Hematopoietic multipotent progenitor cell (in vitro differentiated cells): ENCODE measurements at places on chromosomes 4 and X. TPM values are rescaled to one million over a fixed set of nuclear protein-coding genes. Genes with fewer than 3 reads are reported as not detected.

MAGEA4 gene
- total RNA-seq, result not detected

STATH gene
- not detected for total RNA-seq

GAGE12H gene
- total RNA-seq, result not detected

GC gene
- not detected for total RNA-seq

MAOB gene
- under 0.01 TPM for total RNA-seq

PLS3 gene
- total RNA-seq, result 5.1 TPM

SHROOM4 gene
- total RNA-seq, result 2.4 TPM

ASB9 gene
- total RNA-seq, result 27.2 TPM

STARD8 gene
- 8.9 TPM for total RNA-seq

HERC5 gene
- 6.5 TPM for total RNA-seq

RTL3 gene
- not detected for total RNA-seq

PGAM4 gene
- not detected for total RNA-seq

DNA sequence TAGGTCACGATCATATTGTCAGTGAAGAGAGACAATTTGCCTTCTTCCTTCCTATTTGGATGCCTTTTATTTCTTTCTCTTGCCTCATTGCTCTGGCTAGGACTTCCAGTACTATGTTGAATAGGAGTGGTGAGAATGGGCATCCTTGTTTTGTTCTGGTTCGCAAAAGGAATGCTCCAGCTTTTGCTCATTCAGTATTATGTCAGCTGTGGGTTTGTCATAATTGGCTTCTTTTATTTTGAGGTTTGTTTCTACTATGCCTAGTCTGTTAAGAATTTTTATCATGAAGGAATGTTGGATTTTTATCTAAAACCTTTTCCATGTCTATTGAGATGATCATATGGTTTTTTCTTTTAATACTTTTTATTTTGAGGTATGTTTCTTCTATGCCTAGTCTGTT is 152.3 kb upstream of the MAD2L1 start:
- DNase-seq, result no peak

DNA sequence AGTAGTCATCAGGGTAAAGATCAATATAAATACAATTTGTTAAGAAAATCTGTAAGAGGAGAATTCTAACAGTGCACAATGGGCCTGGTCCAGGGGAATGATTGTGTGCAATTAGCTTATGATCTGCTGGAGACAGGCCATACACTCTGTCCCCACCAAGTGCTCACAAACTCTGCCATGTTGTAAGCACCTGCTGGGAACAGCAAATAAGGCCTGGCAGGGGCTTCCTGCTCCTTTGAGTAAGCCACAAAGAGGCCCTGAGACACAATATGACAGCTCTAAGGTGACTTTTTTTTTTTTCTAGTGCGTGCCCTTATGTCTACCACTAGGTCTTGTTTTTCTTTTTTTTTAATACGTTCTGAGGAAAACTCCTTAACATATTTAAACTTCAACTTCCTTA is 866.3 kb upstream of the PCDH7 start:
- no peak for DNase-seq

DNA sequence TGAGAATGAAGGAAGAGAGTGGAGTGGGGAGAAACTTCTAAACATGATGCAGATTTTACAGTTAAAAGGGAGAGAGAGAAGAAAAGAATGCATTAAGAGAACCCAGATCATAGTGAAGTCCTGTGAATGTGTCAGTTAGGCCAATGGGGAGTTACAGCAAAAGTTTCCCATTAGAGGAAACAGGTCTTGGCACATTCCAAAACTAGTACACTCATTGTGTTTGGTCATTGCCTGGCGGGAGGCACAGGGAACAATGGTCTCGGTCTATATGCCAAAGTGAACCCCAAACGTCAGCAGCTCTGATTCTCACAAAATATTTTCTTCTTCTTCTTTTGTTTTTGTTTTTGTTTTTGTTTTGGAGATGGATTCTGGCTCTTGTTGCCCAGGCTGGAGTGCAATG is 284.5 kb upstream of the CTSO start:
- DNase-seq, result no peak

DNA sequence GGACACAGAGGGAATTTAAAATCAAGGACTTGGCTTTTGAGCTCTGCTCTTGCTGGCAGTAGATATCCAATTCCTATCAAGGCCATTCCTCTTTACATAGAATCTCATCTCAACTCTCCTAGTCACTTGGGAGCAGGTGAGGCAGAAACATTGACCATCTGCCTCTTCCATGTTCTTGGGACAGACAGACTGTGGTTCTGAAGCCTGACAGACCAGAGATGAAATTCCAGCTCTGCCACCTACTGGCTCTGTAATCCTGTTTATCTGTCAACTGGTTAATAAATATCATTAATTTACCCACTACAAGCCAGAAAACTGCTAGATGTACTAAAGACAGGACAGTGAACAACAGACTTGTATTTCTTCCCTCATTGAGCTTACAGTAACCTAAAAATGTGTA is 300.8 kb downstream of the ADGRL3 start:
- DNase-seq, result no peak

DNA sequence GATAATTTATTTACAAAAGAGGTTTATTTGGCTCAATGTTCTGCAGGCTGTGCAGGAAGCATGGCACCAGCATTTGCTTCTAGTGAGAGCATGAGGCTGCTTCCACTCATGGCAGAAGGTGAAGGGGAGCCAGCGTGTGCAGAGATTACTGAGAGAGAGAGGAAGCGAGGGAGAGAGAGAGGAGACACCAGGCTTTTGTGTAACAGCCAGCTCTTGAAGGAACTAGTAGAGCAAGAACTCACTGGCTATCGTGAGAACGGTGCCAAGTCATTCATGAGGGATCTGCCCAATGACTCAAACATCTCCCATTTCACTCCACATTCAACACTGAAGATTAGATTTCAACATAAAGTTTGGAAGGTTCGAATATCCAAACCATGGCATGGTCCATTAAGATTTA is 12.7 kb downstream of the GUCY1A1 start:
- DNase-seq, result no peak

DNA sequence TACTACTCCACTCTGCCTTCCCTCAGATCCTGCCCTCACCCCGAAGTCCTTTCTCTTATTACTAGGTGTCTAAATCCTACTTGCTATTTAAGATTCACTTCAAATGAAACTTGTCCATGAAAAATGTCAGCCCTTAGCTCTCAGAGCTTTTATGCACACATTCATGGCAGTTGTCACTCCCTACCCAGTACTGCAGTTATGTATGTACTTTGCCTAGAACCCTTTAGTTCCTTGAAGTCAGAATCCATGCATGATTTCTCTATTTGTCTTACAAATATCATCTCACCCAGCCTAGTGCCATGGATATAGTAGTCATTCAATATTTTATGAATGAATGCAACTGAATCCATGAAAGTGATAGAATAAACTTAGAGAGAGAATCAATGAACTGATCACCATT is 3.3 kb upstream of the EPGN start:
- no peak for DNase-seq

GRCh38 chr4:79253924-79254323 is 71.9 kb downstream of the NAA11 start:
- no peak for DNase-seq

DNA sequence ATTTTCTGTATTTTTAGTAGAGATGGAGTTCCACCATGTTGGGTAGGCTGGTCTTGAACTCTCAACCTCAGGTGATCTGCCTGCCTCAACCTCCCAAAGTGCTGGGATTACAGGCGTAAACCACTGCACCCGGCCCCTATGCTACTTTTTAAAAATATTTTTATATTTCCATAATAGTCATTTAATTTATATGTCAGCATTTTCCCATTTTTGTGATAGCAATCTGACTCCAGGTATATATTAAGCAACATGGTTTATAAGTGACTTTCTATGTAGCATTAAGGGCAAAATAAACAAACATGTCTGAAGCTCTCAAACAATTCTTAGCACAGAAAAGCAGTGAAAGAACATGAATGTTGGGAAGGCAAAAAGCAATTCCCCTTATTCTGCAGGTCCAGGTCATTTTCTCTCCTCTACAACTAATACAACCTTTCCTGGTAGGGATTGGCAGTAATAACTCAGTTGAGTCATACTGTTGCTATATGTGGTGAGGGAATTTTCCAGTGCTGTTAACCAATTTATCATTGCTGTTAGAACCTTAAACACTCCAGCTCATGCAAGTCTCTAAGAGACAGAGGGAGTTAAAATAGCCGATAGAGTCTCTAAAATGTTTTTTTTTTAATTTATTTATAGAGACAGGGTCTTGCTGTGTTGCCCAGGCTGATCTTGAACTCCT is 24.0 kb downstream of the SMIM14 start:
- DNase-seq, result no peak

DNA sequence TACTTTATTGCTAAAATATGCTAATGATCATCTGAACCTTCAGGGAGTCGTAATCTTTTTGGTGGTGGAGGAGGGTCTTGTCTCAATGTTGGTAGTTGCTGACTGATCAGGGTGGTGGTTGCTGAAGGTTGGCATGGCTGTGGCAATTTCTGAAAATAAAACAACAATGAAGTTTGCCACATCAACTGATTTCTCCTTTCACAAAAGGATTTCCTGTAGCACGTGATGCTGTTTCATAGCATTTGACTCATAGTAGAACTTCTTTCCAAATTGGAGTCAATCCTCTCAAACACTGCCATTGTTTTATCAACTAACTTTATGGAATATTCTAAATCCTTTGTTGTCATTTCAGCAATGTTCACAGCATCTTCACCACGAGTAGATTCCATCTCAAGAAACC is 19.3 kb downstream of the DDIT4L start:
- no peak for DNase-seq

DNA sequence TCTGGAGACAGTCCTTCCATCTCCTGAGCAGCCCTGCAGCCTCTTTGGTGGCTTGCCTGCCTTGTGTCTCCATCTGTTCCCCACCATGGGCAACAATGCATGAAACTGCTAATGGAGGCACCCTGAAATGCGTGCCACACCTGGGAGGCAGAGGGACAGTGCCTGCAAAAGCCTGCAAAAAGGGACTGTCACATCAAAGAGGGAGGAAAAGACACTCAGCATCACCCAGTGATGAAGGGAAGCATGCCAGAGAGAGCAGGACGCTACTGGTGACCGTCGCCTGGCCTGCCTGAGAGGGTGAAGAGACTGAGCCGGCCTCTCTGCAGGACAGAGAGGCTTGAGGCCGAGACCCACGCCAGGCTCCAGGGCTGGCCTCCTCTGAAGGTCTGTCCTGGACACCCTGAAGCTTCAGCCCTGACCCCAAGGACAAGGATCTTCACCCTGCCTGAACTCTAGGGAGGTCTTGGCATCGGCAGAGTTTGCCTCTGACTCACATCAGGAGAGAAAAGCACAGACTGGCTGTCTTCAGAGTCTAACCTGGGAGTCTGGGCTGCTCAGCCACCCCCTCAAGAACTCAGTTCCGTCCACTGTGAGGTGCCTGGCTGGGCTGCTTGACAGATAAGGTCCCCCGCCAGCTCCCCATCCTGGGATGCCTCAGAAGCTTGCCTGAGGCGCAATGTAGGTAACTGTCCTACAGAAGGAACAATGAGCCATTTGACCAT is 8.1 kb downstream of the ACSL1 start:
- no peak for DNase-seq

DNA sequence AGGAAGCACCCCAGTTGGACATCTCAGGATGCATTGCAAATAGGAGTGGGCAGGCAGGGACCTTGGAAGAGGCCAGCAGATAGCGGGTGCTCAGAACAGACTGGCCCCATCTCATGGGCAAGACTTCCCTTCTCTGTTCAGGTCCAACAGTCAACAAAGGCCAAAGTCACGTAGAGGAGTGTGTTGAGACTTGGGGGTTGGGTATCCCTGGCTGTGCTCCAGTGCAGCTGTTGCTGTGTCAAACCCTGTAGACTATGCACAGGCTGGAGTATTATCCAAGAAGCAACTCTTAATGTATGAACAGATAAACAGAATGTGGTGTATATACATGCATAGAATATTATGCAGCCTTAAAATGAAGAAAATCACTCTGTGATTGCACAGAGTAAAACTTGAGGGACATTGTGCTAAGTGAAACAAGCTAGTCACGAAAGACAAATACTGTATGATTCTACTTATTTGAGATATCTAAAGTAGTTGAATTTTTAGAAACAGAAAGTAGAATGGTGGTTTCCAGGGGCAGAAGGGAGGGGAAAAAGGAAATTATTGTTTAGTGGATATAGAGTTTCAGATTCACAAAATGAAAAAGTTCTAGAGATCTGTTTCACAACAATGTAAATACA is 192.1 kb upstream of the LCORL start:
- no peak for DNase-seq

- no peak for DNase-seq
Observed at GRCh38 chr4:118035309-118035708, 1.0 kb downstream of the NDST3 start.

GRCh38 chr4:157840034-157840433 is 332.8 kb downstream of the GASK1B start:
- no peak for DNase-seq

DNA sequence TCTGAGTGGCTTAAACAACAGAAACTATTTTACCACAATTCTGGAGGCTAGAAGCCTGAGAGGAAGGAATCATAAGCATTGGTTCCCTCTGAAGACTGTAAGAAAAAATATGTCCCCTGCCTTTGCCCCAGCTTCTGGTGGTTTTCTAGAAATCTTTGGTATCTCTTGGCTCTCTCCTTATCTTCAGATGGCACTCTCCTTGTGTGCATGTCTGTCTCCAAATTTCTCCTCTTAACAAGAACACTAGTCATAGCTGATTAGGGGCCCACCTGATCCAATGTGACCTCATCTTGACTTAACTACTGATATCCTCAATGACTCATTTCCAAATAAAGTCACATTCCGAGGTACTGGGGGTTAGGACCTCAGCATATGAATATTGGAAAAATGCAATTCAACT is 635.0 kb upstream of the NR3C2 start:
- DNase-seq, result no peak

- DNase-seq, result no peak
Observed at GRCh38 chr4:27666943-27667342, 806.3 kb downstream of the STIM2 start.

GRCh38 chr4:14234307-14234706 is 606.8 kb upstream of the BOD1L1 start:
- no peak for DNase-seq

GRCh38 chr4:48222491-48222890 is 47.1 kb downstream of the TEC start:
- no peak for DNase-seq

DNA sequence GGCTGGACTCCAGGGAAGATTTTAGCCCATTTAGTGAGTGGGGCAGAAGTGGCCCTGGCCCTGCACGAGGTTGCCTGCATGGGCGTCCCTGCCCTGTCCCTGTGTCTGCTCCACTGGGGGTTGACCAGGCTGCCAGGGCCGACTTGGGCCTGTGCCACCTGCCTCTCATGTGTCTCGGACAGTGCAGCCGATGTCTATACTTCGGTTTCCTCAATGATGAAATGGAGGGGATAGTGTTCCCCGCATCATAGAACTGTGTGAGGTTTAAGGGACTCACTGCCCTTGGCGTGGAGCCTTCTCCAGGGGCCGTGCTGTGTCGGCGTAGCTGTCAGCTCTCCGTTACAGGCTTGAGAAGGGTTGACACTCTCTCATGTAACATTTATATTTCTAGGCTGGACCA is 27.0 kb upstream of the MSANTD1 start:
- DNase-seq, result no peak

- DNase-seq, result no peak
Observed at GRCh38 chr4:127648061-127648460, 15.3 kb downstream of the INTU start.

DNA sequence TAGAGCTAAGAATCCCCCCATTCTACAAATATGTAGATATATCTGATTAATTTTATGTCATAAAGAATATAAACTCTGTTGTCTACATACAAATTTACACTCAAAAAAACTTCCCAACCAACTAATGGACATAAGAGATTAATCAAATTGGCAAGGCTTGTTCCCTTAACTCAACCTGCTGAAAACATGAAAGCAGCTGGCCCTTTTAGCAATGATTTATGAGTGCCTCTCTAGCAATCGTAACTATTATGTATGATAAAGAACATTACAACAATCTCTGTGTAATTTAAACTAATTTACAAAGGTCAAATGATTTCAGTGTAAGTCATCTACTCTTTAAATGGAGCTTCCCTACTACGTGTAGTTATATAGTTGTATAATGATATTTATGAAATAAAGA is 83.1 kb upstream of the FTHL17 start:
- no peak for DNase-seq
